GM06990 (cell line): ENCODE measurements at places on chromosomes 5 and 9.
A peak's percentile ranks its signal among the peaks of the same experiment; 100 is the strongest.

GRCh38 chr5:122458278-122458872 lies 146.3 kb downstream of the SNCAIP start:
- peak; percentile 11 for DNase-seq

DNA sequence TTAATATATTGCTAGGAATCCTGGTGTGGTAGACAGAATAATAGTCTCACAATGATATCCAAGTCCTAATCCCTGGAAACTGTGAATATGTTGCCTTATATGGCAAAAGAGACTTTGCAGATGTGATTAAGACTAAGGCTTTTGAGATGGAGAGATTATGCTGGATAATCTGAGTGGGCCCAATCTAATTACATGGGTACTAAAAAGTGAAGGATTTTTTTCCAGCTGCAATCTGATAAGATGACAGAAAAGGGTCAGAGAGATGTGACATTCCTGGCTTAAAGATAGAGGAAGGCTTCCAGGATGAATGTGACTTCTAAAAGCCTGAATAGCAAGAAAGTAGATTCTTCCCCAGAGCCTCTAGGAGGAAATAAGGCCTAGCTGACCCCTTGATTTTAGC lies 80.7 kb upstream of the MPDZ start:
- DNase-seq, result no peak

DNA sequence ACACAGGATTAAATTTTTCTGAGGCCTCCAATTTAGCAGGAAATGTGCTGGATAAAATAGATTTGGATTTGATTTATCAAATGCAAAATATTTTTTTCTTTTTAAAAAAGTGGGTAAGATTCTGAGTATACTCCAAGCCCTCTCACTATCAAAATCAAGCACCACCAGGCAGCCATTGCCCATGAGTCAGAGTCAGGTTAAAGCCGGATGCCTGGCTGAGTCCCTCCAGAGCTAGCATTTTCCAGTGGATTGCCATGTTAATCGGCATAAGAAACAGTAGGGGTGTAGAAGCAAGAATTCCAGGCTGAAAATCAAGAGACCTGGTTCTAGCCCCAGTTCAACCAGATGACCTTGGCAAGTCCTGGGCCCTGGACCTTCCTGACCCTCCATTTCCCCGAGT lies 85.3 kb downstream of the FAM114A2 start:
- DNase-seq, result no peak

DNA sequence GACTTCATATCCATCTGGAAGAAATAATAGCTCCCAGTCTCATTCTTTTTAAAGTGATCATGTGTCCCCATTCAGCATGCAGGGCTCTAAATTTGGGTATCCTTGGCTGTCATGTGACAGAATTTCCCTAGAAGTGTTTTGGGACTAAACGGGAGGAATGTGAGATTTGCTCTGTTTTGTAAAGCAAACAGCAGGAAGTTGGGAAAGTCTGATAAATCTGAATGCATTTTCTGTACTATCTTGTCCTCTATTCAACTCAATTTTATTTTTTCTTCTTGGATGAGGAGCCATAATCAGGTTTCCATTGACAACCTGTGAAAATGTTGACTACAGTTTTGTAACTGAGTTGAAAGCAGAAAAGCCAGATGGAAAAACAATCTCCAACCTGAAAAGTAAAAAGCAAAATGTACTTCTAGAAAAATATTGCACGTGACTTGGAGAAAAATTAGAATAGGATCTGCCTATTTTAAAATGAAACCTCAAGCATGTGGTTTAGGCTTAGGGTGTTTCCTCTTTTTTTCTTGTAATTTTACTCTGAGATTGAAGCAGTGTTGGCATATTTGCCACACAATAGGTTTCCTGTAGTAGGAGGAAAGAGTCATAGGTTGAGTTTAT lies 76.2 kb upstream of the IL6ST start:
- no peak for DNase-seq

GRCh38 chr5:15386122-15386521 lies 113.9 kb upstream of the FBXL7 start:
- DNase-seq, result no peak

- DNase-seq, result no peak
Measured at GRCh38 chr5:111942661-111943401, 185.8 kb upstream of the NREP start.

DNA sequence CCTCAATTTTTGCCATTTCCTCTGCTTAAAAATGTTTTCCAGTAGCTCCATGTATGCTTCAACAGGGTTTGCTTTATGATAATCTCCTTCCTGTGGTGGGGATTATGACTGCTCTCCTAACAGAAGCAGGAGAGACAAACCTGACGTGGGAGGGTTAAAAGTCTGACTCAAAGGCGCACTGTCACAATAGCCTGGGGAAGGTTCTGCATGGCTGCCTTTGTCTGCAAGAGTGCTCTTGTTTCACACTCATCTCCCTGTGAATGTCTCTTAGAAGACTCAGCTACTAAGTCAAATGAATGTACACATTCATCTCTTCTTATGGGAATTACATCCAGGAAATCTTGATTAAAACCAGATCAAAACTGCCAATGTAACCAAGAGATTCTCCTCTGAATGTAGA lies 90.9 kb upstream of the MTAP start:
- peak; percentile 13 for DNase-seq

DNA sequence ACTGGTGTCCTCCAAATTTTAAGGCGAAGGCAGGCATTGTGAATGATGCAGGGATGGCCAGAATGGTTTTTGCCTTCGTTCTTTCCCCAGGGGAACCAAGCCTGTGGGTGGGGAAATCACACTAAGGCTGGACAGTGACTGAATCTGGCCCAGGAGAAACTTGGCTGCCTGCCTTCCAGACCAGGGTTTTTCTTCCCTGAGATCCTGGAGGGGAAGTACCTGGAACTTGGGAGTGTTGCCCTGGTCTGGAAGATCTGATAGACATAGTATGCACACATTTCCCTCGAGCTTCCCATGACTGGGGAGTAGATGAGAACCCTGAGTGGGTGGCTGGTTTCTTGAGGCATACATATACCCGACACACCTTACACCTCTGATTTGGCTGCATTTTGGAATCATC lies 664 bp upstream of the IL11RA start:
- DNase-seq, result no peak

GRCh38 chr9:107878462-107878861 lies 388.9 kb upstream of the KLF4 start:
- no peak for DNase-seq

DNA sequence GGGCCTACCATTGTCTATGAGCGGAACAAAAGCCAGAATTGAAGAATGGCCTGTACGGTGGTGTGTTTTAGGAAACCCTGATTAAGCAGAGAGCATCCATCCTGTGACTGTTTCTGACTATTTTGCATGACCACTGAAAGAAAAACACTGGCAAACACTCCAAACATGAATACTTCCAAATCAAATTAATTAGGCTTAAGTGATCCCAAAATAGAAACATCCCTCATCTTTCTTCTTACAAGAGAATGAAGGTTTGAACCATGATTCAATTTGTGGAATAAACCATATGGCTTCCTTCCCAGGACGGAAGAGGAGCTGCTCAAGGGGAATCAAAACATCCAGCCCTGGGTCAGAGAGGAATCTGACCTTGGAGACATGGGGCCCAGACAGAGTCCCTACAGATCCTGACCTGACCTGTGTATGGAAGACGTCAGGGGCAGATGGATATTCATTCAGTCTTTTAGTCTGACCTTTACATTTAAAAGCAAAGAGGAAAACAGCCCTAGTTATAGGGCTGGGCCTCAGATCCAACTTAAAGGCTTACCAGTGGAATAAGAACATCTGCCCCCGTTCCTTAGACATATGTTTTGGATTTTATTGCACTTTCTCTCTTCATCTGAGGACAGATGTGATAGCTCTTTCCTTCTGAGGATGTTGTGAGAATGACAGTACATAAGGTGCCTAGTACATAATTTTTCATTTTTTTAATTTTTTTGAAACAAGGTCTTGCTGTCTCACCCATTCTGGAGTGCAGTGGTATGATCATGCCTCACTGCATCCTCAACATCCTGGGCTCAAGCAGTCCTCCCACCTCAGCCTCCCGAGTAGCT lies 17.6 kb upstream of the RECK start:
- DNase-seq, result no peak

GRCh38 chr9:129038109-129038852 lies 1.9 kb downstream of the MIGA2 start:
- DNase-seq, result no peak

DNA sequence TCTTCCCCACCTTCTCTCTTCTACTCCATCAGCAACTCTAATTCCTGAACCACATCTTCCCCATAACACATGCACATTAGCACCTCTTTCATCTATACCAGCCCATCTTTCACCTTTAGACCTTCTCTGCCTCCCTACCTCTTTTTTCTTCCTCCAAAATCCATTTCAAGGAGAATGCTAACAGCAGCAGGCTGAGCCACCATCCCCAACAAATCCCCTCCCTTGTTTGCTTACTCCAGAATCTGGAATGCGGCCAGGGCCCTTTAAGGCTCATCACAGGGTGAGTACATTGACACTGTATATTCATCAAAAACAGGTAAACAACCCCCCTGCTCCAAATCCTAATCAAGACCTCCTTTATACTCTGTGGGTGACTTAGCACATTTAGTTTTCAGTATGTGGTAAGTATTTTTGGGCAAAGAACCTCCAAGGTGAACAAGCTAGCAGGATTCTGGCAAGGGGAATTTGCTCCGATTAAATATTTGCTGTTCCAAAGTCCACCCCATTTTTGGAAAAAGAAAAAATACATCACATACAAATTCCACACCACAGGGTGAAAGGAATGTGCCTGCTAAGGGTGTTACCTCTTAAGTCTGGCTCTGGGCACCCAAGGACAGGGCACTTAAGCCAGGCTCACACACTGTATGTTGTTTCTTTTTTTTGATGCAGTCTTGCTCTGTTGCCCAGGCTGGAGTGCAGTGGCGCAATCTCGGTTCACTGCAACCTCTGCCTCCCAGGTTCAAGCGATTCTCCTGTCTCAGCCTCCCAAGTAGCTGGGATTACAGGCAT lies 71.4 kb downstream of the SERINC5 start:
- no peak for DNase-seq
